Breast epithelium (tissue), 4 donors: ENCODE measurements at places on chromosomes 12 and 14. TPM values are rescaled to one million over a fixed set of nuclear protein-coding genes. Genes with fewer than 3 reads are reported as not detected.

GRCh38 chr14:35122696-35123387 lies 490 bp downstream of the PRORP start:
- peak; percentile 53 for DNase-seq

- DNase-seq = no peak
Measured at GRCh38 chr14:59510966-59511365, 26.6 kb downstream of the JKAMP start.

GRCh38 chr12:46246021-46246700 lies 22.7 kb downstream of the SLC38A1 start:
- no peak for DNase-seq

DNA sequence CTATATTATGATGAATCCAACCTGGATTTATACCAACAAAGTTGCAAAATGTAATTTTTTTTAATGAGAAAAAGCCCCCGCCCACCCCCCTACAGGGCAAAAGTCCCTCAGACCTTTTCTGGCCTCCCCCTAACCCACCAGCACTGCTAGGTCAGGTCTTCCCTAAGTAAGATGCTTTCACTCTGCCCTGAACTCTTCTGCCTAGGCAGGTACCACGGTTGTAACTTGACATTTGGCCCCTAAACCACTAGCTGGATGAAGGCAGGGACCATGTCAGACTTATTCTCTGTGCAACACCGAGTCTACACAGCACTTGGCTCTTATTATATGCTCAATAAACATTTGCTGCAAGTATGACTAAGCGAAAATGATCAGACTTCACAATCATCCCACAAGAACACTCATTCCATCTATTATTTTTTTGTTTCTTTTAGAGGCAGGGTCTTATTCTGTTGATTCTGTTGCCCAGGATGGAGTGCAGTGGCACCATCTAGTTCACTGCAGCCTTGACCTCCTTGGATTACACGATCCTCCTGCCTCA lies 63.2 kb downstream of the SPRING1 start:
- DNase-seq = no peak

DNA sequence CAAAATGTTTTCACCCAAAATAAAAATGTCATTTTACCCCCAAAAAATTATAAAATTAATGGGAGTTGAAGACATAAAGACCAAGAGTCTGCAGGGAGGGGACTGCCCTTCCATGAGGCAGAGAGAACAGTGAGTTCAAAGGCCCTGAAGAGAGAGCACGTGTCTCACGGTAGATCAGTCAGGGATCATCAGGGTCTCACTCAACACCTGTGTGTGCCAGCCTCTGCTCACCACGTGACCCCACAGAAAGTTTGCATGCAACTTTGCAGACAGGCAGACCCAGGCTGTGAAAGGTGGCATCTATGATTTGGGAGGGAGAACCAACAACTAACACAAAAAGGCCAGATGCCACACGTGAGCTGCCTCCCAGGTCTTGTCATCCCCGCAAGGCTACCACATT lies 33.1 kb downstream of the CLMN start:
- DNase-seq = no peak

TMEM52B gene
- not detected for total RNA-seq

ARHGDIB gene
- total RNA-seq = 168 TPM
